ENCODE measurements at places on chromosomes 1 and 21. TPM values are rescaled to one million over a fixed set of nuclear protein-coding genes. Genes with fewer than 3 reads are reported as not detected.

GRCh38 chr1:2251786-2252185, 23.7 kb downstream of the SKI start:
- DNase-seq: no peak

Gene RPL22
- 132 TPM for total RNA-seq

DNA sequence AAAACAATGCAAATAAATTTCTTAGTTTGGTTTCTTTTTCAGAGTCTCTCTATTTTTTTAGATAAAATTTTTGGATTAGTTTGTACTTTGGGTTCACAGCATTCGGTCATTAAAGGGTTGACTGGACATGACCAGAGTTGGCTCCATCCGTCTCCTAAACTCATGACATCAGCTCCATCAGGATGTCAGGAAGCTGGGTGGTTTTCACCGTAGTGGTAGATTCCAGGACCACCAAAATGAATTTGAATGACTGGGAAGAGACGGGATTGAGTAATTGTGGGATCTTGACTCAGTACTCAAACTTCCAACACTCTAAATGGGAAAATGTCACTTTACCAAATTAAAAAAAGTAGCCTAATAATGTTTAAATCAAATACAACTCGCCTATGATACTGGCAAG, 279.2 kb upstream of the DUSP10 start:
- DNase-seq: no peak

- DNase-seq: no peak
These were observed 9.3 kb downstream of the SLC35A3 start for GRCh38 chr1:99979091-99979490.

All from dermis microvascular lymphatic vessel endothelial cell (primary cell).